Activated CD4-positive, alpha-beta T cell treated with anti-CD3 and anti-CD28 coated beads for 1 hour (primary cell): ENCODE measurements at places on chromosomes 5 and 9.

- DNase-seq, result no peak
Observed at GRCh38 chr5:1231354-1231905, 6.2 kb downstream of the SLC6A18 start.

DNA sequence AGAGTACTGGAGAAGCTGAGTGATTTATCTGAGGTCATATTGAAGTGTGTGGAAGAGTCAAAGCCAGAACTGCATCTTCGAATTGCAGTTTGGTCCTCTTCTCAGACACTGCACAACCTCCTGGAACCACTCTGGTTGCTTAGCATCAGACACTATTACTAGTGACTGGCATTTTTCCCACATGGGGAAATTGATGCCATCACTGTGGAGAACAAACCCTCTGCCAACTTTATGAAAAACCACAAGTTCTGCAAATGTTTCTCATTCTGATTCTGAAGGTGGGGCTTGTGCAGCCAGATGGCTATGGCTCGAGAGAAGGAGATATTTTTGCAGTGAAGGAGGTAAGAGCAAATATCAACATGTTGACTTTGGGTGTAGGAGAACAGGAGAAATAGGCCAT, 67.2 kb downstream of the KCTD16 start:
- DNase-seq, result no peak

- DNase-seq, result no peak
Observed at GRCh38 chr9:87803623-87804345, 77.9 kb downstream of the CTSL start.

DNA sequence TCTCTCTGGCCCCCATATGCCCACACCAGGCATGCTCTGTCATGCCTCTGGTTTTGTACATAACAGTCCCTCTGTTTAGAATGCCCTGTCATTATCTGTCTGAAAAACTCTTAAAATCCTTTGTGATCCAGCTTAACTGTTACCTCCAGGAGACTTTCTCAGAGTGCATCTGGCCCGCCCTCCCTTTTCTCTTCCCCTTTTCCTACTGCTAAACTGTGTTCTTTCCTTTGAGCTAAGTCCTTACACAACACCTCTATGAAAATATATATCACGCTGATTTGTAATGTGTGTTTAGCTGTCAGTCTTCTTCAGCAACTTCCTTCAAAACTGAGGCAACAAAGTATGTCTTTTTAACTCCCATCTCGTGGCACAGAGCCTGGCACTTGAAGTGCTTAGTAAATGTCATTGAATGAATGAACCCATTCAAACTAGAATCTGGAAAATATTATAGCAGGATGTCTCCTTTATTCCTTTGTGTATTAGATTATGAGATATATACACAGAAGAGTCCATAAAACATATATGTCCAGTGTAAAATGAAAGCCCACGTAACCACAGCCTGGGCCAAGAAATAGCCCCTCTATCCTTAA, 166.2 kb upstream of the KLF9 start:
- no peak for DNase-seq

DNA sequence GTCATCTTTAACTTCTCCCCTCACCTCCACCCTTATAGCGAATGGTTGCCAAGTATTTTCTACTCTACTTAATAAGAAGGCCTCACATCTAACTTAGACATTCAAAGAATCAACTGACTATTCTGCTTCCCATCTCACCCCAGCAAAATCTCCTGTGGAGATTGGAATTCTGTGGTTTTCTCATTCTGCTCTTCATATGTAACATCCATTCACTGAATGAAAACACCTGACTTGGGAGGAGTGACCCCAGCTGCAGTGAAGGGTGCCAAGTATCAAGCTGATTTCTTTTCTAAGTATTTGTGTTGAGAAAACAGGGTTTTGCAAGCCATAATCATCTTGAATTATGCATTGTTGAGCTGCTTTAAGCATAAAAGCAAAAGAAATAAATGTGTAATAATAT, 42.5 kb upstream of the TAF1L start:
- no peak for DNase-seq

DNA sequence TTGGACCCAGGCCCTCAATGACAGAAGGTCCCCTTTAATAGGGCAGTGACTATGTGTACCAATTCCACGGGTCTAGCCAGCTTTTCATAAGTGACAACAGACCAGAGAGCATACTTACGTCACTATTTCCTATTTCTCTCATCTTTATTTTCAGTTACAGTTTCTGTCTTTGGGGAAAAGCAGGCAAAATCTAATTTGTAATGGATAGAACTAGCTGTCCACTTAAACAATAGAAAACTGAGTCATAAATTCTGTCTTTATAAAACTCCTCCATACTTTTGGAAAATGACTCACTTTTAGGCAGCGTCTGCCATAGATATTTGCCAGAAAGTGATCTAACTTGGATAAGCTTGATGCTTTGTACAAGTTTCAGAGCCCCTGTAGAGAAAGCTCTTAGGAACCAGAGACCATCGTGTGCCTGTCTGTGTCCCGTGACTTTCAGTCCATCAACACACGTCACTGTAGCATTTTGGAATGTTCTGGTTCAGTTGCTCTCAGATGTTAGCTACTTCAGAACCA, 101.9 kb downstream of the F2RL2 start:
- no peak for DNase-seq
